Spinal cord (tissue), 10 donors: ENCODE measurements at places on chromosomes 3 and 15. TPM values are rescaled to one million over a fixed set of nuclear protein-coding genes. Genes with fewer than 3 reads are reported as not detected.

GRCh38 chr3:50194128-50194902 is 2.9 kb downstream of the GNAT1 start:
- H3K27ac ChIP-seq = no peak overlapping the region
- H3K4me1 ChIP-seq = peaks cover 31% of the 10 kb centered on the region
- no peak for DNase-seq
- H3K36me3 ChIP-seq = no peaks in the 10 kb centered on the region
- H3K27me3 ChIP-seq = peaks cover 25% of the 10 kb centered on the region
- no peak overlapping the region for H3K4me3 ChIP-seq

DNA sequence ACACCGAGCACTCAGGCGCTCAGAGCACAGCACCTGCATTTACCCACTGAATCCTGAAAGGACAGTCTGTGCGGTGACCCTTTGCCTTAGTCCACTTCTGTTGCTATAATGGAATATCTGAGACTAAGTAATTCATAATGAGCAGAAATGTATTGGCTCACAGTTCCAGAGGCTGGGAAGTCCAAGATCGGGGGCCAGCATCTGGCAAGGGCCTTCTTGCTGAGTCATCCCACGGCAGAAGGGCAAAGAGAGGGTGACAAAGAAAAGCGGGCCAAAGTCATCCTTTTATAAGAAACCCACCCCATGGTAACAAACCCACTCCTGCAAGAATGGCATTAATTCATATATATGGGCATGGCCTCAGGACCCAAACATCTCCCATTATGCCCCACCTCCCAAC is 27.7 kb downstream of the POC1A start:
- peaks cover 23% of the 10 kb centered on the region for H3K4me1 ChIP-seq
- H3K4me3 ChIP-seq = no peak overlapping the region
- no peak overlapping the region for H3K27ac ChIP-seq

DNA sequence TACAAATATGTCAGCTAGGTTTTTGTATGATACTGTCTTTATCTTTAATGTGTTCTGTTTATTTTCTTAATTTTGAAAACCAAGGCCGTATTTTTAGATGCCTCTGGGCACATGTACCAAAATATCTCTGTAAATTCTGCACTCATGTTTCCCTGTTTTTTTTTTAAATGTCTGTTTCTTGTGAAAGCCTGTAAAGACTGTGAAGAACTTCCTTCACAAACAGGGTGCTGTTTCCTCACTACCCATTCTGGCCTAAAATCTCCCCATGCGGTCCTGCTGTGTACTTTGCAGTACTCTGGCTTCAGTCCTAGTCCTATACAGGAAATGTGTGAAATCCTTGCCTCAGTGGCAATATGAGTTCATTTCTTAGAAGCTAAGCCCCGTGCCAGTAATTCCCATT is 133.4 kb upstream of the ZBTB20 start:
- H3K36me3 ChIP-seq = no peaks in the 10 kb centered on the region
- no peak overlapping the region for H3K4me3 ChIP-seq
- DNase-seq = no peak
- H3K27ac ChIP-seq = no peak overlapping the region
- no peaks in the 10 kb centered on the region for H3K27me3 ChIP-seq

DNA sequence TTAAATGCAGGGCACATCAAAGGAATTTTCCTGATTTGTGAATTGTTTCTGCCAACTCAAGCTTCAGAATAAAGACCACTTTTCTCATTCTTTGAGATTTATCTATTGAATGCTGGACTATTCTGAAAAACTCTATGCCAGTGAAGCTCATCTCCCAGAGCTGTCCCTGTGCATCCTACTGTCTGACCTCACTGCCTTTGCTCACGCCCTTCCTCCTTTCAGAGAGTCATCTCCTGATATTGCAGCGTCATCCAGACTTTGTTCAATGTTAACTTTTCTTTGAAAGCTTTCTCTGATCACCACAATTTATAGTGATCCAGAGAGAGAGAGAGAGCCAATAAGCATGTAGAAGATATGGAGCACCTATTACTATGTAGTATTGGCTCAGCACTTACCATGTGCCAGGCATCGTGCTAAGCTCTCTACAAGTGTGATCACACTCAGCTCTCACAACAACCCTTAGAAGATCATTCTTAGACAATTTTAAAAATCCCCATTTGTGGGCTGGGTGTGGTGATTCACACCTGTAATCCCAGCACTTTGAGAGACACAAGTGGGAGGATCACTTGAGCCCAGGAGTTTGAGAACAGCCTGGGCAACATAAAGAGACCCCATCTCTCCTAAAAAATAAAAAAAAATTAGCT is 30.2 kb upstream of the TLE3 start:
- no peaks in the 10 kb centered on the region for H3K36me3 ChIP-seq
- no peaks in the 10 kb centered on the region for H3K27me3 ChIP-seq
- H3K27ac ChIP-seq = no peak overlapping the region

The SERINC4 gene
- polyA plus RNA-seq = not detected

- H3K36me3 ChIP-seq = no peaks in the 10 kb centered on the region
- no peaks in the 10 kb centered on the region for H3K4me1 ChIP-seq
- no peak overlapping the region for H3K4me3 ChIP-seq
- no peak for DNase-seq
- H3K27ac ChIP-seq = no peak overlapping the region
- no peaks in the 10 kb centered on the region for H3K27me3 ChIP-seq
These were observed 8.8 kb upstream of the SH3BP5 start for GRCh38 chr3:15341030-15341726.

DNA sequence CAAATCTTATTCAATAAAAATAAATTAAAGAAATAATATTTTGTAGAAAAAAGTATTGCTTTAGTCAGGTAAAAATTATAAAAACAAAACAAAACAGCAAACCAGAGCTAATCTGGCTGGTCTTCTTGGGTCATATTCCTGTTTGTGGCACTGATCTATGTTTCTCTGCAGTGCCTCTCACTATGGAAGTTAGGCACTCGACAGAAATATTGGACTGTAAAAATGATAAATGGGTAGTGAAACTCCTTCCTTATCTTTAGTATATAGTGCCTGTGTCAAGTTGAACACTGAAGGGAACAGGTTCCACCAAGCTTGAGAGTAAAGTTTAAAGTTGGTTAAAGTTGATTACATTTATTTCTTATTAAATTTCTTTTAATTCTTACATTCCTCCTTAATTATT is 1195.6 kb upstream of the GBE1 start:
- no peak overlapping the region for H3K4me3 ChIP-seq
- no peaks in the 10 kb centered on the region for H3K4me1 ChIP-seq
- H3K27me3 ChIP-seq = no peaks in the 10 kb centered on the region
- H3K36me3 ChIP-seq = no peaks in the 10 kb centered on the region
- DNase-seq = no peak
- H3K27ac ChIP-seq = no peak overlapping the region

DNA sequence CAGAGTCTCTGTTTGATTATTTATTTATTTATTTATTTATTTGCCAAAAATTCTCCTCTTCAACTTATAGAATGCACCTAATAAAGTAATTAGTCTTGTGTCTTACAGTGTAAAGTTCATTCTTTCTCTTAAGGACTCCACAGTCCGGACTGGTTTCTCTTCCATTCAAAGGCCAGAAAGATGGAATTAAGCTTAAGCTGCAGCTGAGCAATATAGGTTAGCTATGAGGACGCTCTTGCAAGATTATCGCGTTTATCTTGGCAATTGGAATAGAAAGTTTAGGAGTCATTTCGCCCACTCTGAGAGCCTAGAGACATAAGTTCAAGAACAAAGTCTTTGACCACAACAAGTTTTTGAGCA is 15.0 kb downstream of the TAGLN3 start:
- H3K4me1 ChIP-seq = peaks cover 10% of the 10 kb centered on the region
- H3K27me3 ChIP-seq = no peaks in the 10 kb centered on the region
- no peak for DNase-seq
- no peak overlapping the region for H3K27ac ChIP-seq

The DLEC1 gene
- polyA plus RNA-seq = 6.5 TPM
